GM04503 (cell line): ENCODE measurements at places on chromosomes 11 and 22.

DNA sequence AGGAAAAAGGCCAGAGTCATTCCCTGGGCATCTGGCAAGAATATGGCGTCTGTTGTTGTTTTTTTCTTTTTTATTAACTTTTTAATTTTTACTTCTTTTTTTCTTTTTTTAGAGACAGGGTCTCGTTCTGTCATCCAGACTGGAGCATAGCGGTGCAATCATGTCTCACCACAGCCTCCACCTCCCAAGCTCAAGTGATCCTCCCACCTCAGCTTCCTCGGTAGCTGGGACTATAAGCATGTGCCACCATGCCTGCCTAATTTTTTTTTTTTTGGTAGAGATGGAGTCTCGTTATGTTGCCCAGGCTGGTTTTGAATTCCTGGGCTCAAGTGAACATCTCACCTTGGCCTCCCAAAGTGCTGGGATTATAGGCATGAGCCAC is 54.0 kb upstream of the PRDM11 start:
- no peak for DNase-seq

DNA sequence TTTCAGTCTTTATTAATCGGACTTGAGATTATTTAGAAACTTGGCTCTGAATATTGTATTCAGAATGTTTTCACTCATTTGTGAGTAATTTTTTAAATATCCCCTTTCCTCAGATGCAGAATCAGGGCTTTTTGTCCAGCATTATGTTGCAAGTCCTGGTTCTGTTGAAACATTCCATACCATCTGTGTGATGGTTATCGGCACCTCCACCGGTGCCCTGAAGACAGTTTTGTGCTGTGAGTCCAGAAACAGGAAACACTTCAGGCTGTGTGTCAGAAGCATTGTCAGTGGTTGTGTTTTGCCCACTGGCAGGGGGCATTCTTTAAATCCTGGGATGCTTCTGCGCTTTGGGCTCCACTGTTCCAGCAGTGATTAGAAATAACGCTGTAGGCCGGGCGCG is 20.4 kb downstream of the CDPF1 start:
- DNase-seq: no peak

DNA sequence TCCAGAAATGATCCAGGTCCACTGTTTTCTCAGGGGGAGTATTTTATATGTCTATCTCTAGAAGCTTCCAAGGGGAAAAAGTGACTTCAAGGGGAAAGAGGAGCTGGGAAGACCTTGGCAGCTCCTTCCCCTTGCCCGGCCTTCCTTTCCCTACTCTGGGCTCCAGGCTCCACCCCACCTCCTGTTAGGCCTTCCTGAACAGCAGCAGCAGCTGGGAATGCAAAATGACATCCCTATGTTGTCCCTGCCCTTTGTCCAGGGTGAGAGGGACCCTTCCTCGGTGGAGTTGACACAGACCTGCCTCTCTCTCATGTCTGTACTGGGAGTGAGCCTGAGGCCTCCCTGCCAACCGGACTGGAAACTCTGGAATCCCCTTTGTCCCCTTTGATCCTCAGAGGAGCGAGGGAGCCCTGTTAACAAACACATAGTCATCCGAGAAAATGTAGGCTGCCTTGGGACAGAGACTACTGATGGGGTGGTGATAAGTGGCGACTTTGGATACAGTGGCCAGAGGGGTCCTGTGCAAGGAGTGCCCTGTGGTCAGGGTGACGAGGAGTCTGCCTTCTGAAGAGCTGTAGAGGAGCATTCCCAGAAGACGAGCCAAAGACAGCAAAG is 9.0 kb upstream of the MALAT1 start:
- DNase-seq: no peak

DNA sequence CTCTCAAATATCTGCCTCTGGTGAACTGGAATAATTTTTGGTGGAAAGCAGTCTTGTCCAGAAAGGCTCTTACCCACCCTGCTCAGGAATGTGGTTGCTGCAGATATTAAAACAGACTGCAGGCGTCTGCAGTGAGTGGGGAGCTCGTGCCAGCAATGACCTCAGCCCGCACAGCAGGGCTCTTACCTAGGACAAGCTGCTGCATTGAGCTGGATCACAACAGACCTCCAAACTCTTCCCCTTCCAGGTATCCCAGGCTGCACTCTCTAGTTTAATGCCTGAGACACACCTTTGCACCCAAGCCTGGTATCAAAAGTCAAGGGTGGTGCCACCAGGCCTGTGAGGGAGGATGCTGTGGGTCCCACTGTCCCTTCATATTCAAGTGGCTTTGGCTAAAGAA is 69.7 kb upstream of the CDON start:
- DNase-seq: no peak

GRCh38 chr11:12064136-12064953 is 46.0 kb upstream of the MICAL2 start:
- DNase-seq: no peak

- peak; percentile 82 for DNase-seq
These were observed 910.4 kb downstream of the METTL15 start for GRCh38 chr11:29018631-29019030.

GRCh38 chr22:30402028-30402765 is 5.4 kb downstream of the SEC14L2 start:
- no peak for DNase-seq

DNA sequence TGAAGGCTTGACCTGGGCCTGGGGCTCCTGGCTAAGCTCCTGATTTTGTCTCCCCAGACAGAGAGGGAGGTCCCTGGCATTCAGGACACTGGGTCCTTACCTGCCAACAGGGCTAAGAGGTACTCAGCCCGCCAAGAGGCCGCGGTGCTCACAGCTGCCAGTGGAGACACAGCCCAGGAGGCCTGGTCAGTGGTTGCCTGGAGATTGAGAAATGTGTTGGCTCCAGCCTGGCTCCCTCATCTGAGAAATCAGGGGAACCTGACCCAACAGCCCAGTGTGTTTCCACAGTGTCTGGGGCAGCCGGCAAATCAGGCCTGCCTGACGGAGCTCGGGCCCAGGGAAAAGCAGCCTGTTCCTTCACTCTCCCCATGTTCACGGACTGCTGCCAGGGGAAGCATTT is 79.4 kb upstream of the NAV2 start:
- DNase-seq: no peak

- no peak for DNase-seq
These were observed 5.6 kb downstream of the SHANK3 start for GRCh38 chr22:50678218-50678650.

DNA sequence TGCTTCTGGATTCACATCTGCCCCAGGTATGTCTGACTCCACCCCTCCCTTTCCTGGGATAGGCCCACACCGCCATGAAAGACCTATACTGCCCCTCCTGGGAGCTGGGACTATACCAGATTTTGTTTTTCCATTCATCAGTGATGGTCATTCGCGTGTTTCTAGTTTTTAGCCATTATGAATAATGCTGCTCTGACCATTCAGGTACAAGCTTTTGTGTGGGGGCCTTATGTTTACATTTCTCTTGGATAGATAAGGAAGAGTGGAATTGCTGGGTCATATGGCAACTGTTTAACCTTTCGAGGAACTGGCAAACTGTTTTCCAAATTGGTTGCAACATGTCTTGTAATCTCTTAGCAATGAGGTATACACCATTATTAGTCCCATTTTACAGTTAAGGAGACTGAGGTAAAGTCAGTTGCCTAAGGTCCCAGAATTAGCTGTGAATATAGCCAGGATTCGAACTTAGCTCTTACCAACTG is 1.2 kb upstream of the TBC1D10A start:
- no peak for DNase-seq

- DNase-seq: no peak
These were observed 60.2 kb downstream of the FLRT1 start for GRCh38 chr11:64095949-64096348.

GRCh38 chr22:42719656-42720262 is 911 bp downstream of the A4GALT start:
- no peak for DNase-seq

DNA sequence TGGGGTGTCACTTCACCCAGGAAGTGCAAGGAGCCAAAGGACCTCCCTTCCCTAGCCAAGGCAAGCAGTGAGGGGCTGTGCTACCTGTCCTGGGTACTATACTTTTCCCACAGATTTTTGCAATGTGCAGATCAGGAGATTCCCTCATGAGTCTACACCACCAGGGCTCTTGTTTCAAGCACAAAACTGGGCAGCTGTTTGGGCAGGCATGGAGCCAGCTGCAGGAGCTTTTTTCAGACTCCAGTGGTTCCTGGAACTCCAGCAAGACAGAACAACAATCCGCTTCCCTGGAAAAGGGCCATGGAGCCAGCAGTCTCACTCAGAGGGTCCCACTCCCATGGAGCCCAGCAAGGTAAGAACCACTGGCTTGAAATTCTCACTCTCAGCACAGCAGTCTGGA is 1649.6 kb downstream of the LRRC4C start:
- DNase-seq: no peak

GRCh38 chr11:64368673-64369074 is 9.7 kb downstream of the RPS6KA4 start:
- DNase-seq: no peak

DNA sequence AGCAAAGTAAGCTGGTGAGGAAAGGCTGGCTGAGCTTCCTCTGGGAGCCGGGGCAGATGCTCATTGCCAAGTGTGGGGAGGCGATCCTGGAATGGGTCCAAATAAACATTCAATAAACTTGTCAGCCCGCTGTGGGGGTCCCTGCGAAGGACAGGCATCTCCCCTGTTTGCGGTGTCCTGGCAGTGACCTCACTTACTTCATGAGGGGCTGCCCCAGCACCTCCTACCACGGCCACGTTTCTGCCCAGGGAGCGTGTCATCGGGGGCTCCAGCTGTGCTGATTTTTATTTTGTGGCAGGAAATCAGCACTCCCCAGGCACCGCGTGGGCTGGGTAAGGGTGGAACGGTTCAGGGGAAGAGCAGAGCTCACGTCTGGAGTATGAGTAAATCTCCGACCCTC is 493.9 kb upstream of the B3GAT1 start:
- DNase-seq: no peak

- DNase-seq: no peak
These were observed 11.7 kb upstream of the CREB3L1 start for GRCh38 chr11:46265764-46266163.

DNA sequence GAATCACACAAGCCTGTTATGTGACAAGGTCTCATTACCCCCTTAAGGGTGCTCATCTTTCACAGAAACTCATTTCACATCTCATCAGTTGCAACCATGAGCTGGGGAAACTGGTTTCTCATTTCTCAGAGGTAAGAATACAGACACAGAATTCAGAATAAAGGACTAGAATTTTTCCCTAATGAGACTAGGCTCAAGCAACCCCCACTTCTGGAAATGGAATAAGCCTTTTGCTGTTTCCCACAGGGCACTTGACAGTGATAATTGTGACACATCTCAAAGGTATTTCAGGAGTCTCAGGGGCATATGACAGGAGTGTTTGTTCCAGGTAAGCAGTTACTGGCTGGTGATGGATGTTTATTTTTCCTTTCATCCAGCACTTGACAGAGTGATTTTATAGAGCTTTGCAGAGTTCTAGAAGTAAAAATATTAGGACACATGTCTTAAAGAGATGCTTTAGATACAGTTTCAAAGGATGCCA is 112.9 kb upstream of the DDI1 start:
- no peak for DNase-seq

DNA sequence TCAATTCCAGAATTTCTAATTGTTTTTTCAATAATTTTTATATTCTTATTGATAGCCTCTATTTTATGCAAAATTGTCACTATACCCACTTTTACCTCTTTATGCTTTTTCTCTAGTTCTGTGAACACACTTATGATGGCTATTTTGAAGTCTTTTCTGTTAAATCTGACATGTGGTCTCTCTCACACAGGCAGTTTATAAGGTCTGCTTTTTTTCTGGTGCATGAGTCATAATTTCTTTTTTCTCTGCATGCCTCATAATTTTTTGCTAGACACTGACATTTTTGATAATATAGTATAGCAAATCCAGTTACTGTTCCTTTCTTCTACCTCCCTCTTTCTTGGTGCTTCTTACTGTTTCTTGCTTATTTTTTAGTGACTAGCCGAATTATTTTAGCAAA is 36.0 kb downstream of the ZBTB44 start:
- DNase-seq: no peak

DNA sequence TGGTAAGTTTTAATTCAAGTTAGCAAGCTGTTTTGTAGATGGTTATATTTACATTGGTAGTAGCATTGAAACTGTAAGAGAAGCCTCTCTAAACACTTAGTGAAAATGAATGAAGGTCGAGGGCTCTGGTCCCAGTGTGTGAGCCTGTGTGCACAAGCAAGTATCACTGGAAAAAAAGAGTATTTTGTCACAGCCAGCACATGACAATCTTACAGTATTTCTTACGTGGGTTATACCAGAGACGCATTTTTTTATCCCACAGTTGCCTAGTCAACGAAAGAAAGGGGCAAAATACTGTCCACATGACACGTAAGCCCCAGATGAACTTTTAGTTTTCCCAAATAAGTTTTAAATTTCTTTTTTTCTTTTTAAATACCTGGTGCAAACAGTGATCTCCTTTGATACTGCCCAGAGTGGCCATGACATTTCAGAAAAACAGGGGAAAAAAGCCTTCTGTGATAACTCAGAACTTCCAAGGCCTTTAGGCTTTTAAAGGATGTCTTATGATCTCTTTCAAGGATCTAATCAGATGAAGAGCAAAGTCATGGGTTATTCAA is 23.5 kb downstream of the RAB38 start:
- no peak for DNase-seq

DNA sequence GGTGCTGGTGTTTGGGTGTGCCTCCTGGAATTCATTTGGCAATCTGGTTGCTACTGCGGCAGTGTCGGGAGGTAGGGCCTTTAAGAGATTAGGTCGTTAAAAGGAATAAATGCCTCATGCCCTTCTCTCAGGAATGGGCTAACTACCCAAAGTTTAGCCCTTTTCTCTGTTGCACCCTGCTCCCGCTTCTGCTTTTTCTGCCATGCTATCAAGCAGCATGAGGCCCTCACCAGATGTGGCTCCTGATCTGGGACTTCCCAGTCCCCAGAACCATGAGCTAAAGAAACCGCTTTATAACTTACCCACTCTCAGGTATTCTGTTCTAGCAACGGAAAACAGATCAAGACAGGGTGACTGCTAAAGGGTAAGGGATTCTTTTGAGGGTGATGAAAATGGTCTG is 6.3 kb downstream of the EIF3D start:
- DNase-seq: no peak

DNA sequence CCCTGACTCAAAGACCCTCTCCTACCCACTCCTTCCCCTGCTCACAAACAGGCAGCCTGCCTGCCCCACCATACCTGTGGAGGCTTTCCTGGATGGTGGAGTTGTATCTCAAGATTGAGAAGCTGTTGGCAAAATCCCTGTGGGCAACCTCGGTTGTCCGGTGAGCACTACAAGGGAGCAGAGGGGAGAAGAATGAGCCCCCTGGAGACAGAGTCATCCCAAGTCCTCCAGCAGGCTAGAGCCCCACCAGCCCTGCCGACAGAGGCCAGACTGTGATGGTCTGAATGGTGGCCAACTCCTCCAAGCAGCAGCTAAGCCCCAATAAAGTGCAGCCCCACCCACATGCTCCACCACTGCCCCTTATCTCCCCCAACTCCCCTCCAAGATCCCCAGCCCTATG is 17.5 kb downstream of the TMPRSS13 start:
- no peak for DNase-seq
